NCI-H2171 treated with DMSO at 0.1 percent for 48 hours (cell line): ENCODE measurements at places on chromosomes 6 and 20.

GRCh38 chr6:55578537-55579363 lies at the start of gene HMGCLL1:
TSS of gene HMGCLL1 (minus strand) at chr6:55579192. CDS start at chr6:55579055, 137 bp downstream.
- DNase-seq: peak; percentile 41

DNA sequence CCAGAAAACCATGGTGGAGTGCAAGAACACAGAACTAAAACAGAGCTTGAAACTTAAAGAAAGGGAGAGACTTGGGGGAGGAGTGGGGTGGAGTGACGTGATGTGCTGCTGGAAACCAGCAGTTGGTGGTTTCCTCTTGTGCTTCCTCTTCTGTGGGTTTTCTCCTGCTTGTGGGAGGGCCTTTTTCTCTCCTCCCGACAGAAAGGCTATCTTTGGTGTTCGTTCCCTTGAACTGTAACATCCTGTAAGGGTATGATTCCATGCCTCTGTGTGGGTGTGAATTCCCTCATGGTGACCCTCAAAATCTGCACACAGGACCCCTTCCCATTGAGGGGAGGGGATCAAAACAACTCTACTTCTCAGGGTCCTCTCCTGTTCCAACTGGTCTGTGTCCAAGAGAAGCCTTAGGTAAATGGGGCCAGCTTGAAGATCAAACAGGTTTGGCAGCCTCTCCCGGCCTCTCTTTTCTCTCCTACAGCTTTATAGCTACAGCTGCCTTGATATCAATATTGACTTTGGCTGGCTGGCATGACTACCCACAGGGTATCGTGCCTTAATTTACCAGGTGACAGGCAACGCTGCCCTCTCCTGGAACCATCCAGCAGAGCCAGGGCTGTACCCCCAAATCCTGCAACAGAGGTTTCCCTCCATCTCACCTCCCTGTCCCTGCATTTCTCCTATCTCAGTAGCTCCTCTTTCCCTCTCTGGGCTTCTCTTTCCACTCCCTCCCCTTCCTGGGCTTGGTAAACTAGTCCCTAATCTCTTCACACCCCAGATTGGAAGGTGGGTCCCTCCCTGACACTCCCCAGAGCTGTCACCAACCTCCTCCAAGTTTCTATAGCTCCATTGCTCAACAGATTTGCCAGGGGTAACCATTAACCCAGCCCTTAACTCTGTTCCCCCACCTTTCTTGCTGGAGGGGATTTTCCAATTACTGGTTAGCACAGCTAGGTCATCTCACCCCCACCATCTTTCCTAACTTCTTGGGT lies 1.5 kb upstream of the MSH5 start:
- no peak for DNase-seq

- no peak for DNase-seq
Measured at GRCh38 chr20:38353316-38353715, 7.0 kb downstream of the LBP start.

- no peak for DNase-seq
Measured at GRCh38 chr6:15515660-15516375, 147.0 kb downstream of the DTNBP1 start.

DNA sequence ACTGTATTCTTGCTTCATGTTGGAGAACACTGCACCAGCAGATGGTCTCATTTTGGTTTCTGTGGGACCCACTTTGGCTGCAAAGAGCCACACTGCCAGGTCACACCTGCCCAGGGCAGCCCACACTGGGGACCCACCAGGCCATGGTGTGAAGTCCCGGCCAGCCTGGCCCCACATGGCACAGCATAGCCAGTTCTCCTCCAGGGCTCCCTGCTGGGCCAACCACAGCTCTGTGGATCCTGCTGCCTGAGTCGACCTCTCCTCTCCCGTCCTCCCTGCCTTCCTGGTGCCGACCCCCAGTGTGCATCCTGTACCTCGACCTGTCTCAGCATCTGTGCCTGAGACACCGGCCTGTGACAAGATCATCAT lies 3.0 kb downstream of the ARFRP1 start:
- no peak for DNase-seq

DNA sequence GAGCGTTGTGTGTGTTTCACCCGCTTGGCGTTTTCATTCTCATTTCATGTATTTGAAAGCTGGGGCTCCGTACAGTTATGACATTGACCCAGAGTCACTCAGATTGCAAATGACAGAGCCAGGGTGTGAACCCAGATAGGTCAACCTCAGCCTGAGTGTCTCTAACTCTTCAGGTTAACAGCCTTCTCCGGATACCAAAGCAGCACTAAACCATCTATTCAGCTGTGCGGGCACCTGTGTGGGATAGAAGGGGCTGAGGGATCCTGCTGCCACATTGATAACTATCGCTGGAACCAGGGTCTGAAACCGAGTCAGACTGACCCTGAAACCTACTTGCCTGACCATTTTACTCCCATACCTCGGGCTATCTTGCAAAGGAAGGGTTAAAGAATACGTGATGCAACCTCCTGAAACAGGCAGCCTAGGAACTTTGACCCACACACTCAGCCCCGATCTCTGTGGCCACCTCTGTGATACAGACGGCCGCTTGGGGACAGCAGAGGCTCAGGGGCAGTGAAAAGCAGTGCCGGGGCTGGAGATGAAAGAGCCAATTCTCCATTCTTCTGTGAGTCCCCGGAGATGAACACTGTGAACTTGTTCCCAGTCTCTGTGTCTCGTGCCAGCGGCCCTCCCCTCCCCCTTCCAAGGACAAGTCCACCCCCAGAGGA lies 233.5 kb upstream of the QKI start:
- no peak for DNase-seq

- DNase-seq: no peak
Measured at GRCh38 chr6:142249266-142249665, 52.5 kb upstream of the ADGRG6 start.

DNA sequence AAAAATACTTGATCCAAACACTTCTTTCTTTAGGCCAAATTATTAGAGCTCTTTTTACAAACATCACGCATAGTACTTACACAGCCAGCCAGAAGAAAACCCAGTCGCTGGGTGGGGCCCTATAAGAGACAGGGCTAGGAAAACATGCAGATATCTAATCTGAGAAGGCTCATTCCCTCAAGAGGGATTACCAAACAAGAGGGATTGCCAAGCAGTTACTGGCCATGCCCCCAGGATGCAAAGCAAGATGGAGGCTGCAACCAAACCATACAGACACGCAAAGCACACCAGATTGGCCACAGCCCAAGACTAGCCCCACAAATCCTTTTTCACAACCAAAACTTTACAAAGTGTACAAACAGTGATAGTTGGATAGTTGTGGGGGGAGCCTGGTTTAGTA lies 1235.4 kb upstream of the GJE1 start:
- DNase-seq: no peak

DNA sequence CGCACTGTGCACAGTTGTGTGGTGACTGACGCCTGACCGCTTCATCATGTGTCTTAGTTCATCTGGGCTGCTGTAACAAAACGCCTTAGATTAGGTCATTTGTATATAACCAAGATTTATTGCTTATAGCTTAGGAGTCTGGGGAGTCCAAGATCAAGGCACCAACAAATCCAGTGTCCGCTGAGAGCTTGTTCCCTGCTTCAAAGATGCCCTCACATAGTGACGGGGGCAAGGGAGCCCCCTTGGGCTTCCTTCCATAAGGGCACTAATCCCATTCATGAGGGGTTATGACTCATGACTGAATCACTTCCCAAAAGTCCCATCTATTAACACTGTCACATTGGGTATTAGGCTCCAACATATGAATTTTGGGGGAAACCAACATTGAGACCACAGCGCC lies 34.6 kb downstream of the CYP24A1 start:
- DNase-seq: no peak

DNA sequence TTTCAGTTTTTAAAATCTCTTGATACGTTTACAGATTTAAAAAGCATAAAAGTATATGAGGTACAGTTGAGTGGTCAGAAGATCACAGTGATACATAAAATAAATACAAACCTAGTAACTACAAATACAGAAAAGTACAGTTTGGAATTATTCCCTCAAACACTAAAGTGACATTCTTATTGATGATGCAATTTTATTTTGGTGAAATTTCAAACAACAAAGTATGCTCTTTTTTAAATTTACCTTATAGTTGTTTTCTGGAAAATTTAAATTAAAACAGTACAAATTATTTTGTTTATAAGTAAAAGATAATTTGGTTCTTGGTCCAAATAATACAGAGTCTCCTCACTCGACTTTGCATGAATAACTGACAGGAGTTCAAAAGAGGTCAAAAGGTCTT lies 1305.1 kb upstream of the GJE1 start:
- no peak for DNase-seq

GRCh38 chr6:14569394-14569793 lies 451.8 kb downstream of the CD83 start:
- no peak for DNase-seq

GRCh38 chr6:85449818-85450759 lies at the start of gene NT5E:
TSS of gene NT5E (plus strand) at chr6:85450083. CDS start at chr6:85450140, 57 bp downstream.
- DNase-seq: no peak

DNA sequence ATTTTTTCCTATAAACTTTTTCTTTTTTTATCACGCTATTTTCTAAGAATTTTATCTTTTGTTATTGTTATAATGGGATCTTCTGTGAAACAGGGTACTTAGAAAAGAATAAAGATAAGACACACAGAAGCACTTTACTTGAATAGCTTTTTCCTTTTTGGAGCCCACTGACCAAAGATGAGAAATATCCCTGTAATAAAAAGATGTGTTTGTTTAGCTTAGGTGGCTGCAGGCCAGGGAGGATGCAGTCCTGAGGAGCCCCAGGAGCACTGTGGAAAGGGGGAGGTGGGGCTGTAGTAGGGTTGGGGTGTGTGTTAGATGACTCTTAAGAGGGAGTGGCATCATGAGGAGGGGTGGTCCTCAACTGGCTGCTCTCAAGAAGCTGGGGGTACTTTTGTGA lies 128.6 kb downstream of the ARID1B start:
- DNase-seq: no peak

- DNase-seq: no peak
Measured at GRCh38 chr20:44120676-44121425, 66.1 kb downstream of the JPH2 start.

DNA sequence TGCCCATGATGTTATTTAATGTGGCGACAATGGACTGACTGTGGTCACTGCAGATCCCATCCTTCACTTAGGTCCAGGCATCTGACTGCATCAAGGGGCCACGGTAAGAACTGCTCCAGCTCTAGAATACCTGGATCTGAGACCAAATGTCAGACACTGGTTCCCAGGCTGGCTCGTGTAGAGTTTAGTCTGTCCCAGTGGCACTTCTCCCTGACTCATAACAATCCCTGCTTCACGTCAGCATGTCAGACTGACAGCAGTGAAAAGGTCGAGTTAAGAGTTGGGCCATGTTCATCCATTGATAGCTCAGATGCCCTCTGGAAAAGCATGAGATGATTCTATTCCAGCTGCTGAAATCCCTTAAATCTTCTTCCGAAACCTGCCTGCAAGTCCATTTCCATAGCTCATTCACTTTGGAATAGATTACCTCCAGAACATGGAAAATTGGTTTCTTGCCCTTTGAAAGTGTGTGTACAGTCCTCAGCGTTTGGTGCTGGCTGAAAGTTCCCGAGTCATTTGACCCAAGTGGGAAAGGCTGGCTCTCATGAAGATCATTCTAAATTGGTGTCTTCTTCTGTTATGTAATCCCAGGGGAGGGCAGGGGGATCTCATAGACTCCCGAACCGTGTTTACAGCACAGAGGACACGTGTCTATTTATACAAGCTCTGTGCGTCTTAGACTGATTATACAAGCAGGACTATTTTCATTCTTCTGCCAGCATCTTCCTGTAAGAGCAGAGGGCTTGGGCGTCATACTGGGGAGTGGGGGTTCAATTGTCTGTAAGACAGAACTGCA lies 160.8 kb downstream of the ZDHHC14 start:
- no peak for DNase-seq

DNA sequence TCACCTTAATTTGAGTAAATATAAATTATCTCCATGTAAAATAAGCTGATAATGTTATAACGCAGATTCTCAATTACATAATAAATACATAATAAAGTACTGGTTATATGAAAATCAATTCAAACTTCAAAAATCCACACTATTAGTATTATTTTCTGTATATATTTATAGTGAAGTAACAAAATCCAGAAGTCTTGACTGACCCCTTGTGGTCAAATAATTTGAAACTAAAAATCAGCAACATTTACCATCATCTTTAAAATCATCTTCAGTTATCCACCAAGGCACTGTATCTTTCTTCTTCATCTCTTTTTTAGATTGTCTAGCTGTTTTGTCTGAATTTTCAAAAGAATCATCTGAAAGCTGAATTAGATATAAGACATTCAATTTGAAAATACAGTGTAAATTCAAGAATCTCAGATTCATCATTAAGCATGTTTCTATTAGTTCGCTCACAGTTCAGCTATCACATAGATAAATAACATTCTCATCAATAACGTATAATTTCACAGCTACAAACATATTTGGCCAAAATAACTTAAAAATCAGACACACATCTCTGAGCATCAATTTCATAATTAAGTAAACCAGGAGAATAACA lies 6.5 kb downstream of the CEP162 start:
- peak; percentile 43 for DNase-seq

GRCh38 chr6:87184762-87185250 lies 29.4 kb downstream of the ZNF292 start:
- no peak for DNase-seq

- no peak for DNase-seq
Measured at GRCh38 chr6:39342692-39343395, 20.3 kb upstream of the KCNK16 start.

DNA sequence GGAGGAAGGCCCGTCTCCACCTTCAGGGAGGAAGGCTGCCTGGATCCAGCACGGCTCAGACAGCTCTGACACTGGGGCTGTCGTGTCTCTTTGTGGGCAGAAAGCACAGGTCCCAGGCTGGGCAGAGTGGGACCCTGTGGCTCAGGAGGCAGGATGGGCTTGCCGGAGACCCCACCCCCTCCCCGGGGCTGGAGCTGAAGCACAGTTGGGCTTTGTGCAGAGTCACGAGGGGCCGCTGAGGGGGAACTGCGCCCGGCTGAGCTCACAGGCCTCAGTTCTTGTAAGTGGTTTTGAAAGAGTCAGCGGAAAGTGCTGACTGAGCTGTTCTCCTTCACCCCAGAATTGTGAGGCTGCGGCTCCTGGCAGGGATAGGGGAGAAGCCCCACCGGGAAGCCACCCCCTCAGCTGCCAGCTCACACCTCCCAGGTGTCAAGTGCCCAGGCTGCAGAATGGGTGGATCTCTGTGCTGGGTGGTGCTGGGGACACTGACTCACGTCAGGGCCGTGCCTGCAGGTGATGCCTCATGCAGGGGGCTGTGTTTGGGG lies 145.5 kb upstream of the RNF24 start:
- DNase-seq: no peak

DNA sequence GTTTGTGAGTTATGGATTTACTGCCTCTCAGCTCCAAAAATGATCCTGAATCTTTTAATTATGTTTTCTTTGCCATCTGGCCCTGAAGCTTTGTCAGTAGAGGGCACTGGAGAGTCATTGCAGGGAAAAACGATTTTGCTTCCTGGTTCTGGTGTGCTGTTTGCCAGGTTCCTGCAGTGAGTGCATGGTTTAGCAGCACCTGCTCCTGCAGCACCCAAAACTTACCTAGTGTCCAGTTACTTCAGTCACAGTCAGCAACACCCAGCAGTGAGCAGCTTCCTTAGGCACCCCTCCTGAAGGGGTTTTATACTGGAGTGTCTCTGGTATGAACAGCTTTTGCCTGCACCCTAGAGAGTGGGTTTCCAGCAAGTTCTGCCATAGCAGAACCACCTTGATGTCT lies 6.0 kb upstream of the TRIM26 start:
- peak; percentile 44 for DNase-seq

- no peak for DNase-seq
Measured at GRCh38 chr6:105310371-105310770, 92.5 kb downstream of the PREP start.

- peak; percentile 92 for DNase-seq
Measured at GRCh38 chr6:36666826-36667591, 11.5 kb upstream of the CDKN1A start.

GRCh38 chr6:1139155-1139890 lies 172.6 kb upstream of the FOXQ1 start:
- no peak for DNase-seq
